ENCODE measurements at places on chromosomes 11 and 22.

DNA sequence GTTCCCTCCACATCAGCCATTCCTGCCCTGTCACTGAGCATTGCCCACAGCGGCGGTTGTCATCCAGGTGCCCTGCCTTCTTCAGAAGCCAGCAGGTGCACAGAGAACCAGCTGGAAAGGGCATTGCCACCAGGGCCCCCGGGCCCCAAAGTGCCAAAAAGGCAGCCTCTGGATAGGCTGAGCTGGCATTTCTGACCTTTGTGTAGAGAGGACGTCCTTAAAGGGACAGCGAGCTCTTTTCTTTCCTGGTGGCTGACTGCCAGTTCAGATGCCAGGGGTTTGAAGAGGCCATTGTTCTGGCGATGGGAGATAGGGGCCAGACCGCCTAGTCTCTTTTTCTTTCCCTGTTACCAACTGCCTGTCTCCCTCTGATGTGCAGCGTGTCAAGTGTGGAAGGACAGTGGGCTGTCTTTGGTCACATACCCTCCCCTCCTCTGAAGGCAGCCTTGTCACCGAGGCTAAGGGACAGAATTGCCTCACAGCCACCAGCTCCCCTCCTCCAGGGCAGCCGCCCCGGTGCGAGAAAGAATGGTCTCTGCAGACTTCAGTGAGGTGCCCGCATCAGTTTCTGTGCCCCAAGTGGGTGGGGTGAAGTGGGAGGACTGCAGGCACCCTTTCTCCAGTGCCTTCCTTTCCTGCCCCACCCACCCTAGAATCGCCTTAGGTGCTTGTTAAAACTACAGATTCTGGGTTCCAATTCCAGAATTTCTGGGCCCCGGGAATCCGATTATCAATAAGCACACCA lies 109.6 kb downstream of the SCN3B start:
- DNase-seq = no peak

GRCh38 chr11:64028398-64029115 lies 7.2 kb upstream of the FLRT1 start:
- peak; percentile 94 for DNase-seq

GRCh38 chr11:31619980-31620379 lies 110.4 kb downstream of the ELP4 start:
- DNase-seq = no peak

DNA sequence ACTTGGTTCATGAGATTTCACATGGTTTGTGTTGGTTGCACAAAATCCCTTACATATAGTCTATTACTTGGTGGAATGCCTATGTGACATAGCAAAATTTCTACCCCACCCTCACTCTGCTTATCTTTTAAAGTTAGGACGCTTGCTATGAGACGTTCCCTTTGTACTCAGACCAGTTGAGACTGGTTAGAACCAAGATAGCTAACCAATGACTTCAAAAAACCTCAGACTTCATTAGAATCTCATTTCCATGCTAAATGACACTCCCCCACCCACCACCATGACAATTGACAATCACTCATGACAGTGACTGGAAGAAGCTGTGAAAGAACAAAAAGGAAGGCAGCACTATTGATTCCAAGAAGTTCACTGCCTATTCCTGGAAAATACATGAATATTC lies 313.6 kb downstream of the ETS1 start:
- no peak for DNase-seq

DNA sequence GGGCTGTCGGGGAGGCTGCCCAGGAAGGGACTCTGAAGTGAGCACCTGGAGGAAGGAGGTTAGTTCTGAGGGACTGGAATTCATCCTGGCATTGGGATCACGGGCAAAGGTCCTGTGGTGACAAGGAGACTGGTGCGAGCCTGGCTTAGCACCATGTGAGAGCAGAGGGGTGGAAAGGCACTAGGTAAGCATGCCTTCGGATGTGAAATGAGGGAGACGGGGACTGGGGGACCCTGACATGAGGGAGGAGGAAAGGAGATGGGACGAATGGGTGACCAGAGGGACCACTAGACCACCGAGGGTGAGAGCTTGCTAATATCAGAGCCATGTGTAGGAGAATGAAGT lies 3.1 kb upstream of the VPREB1 start:
- DNase-seq = no peak

GRCh38 chr11:130151196-130151595 lies 8.4 kb upstream of the ST14 start:
- no peak for DNase-seq

- no peak for DNase-seq
Measured at GRCh38 chr22:29386708-29387107, 1.7 kb downstream of the AP1B1 start.

DNA sequence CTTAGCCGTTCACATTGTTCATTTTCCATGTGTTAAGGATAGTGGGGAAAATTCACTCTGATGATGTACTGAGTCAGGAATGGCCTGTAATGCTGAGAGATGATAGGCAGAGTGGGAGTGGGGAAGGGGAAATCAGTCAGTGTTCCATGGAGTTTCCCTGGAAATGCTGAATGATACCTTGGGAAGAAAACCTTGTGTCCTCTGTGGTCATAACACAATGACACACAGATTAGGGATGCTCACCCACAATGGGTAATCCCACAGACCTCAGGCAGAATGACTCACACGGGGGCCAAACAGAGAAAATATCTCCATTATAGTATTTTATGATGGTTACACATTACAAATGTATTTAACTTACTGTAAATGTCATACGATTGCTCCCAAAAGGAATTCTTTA lies 118.0 kb downstream of the SNX19 start:
- DNase-seq = no peak

- DNase-seq = no peak
Measured at GRCh38 chr11:44266056-44266780, 43.7 kb downstream of the ALX4 start.

DNA sequence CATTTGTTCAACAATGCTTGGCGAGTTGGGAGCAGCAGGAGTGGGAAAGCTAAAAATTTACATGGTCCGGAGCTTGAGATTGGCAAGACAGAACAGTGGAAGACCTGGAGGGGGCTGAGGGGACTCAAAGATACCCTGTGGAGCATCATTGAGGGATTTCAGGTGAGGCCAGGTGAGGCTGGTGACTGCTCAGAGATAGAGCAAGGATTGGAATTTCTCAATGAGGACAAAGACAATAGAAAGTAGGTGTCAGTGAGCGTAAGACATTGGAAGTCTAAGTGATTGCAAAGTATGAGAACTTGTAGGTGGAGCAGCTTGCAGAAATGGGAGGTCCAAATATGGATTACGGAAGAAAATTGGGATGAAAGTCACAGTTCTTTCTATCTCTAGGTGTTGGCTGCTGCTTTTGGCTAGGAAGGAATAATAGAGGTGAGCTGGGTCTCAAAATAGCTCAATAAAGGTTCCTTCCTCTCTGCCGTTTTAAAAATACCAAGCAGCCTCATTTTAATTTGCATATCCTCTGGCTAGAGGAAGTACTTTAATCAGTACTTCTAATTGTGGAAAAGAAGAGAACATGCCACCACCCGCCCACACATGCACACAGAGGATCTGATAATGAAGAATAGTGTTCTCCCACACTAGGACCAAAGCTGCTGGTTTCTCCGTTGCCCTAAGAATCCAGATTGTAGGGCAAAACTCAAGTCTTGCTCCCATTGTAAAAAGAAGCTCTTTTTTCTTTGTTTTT lies 41.8 kb upstream of the SORL1-AS1 start:
- no peak for DNase-seq

DNA sequence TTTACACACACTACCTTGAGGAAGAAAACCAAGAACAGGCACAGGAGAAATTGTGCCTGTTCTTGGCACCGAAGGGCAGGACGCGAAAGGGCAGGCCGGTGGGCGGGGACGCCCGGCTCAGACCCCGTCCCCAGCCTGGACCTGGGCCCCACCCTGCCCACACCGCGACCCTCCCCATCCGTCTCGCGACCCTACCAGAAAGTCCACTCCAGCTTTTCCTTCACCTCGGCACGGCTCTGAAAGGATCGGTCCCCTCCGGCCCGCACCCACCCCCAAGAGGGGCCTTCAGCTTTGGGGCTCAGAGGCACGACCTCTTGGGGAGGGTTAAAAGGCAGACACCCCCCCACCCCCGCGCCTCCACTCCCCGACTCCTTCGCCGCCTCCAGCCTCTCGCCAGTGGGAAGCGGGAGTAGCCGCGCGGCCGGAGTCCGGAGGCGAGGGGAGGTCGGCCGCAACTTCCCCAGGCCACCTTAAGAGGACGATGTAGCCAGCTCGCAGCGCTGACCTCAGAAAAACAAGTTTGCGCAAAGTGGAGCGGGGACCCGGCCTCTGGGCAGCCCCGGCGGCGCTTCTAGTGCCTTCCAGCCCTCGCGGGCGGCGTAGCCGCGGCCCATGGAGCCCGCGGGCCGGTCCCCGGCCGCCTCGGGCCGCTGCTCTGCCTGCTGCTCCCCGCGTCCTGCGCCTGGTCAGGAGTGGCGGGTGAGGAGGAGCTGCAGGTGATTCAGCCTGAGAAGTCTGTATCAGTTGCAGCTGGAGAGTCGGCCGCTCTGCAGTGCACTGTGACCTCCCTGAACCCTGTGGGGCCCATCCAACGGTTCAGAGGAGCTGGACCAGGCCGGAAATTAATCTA lies 4.4 kb downstream of the SEC14L6 start:
- DNase-seq = peak; percentile 70

DNA sequence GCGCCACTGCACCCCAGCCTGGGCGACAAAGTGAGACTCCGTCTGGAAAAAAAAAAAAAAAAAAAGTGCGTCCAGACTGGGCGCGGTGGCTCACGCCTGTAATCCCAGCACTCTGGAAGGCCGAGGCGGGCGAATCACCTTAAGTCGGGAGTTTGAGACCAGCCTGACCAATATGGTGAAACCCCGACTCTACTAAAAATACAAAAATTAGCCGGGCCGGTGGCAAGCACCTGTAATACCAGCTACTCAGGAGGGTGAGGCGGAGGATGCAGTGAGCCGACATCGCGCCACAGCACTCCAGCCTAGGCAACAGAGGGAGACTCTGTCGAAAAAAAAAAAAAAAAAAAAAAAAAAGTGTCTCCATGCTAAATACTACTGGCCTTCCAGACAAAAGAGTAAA lies 1.3 kb downstream of the USP28 start:
- DNase-seq = no peak

- DNase-seq = no peak
Measured at GRCh38 chr11:70398834-70399680, 728 bp downstream of the CTTN start.

- DNase-seq = no peak
Measured at GRCh38 chr11:1916132-1916985, 3.1 kb upstream of the TNNT3 start.

DNA sequence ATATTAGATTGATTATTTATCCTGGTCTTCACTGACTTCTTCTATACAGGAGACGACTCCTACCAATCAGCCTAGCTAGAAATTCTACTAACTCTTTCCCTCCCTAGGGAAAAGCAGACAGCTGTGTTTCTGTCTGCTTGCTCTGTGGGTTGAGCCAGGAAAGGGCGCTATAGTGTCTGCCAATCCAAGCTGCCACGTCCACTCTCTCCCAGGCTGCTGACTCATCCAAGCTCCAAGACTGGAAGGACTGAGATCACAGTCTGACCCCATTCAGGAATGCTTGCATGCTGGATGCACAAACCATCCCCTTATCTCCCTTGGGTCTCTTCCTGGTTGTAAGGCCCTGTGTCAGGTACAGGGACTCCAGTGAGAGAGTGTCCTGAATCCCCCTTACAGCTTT lies 955.6 kb downstream of the OPCML start:
- DNase-seq = no peak

DNA sequence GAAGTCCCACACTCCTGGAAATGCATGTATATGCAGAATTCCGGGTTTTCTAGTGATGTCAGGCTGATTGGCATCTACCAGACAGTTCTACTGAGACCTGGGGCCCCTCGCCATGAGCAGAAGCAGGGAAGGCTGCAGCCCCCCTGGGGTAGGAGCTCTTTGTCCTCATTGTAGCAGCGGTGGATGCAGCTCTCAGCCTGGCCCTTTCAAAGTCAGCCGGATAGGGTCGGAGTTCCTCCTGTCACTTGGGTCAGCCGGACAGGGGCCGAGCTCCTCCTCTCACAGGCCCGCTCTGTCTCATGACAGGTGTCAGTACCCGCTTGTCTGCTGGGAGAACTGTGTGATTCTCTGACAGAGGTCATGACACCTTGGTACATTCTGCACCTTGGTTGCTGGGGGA lies 30.0 kb downstream of the MRGPRD start:
- DNase-seq = peak; percentile 42

DNA sequence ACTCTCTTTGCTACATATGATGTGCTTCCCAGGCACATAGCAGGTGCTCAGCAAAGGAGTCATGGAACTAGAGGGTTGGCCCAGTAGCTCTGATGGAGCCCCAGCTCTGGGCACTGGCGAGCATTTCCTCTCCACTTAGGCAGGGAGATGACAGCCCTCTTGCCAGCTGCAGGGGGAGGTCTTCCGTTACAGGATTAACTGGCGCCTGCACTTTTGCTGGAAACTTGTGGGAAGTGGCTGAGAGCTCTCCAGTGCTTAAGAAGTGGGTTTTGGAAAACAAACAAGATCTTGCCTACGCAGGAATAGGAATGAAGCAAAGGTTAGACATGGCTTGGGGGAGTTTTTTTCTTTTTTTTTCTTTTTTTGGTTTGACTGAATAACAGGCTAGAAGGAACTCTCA lies 75.5 kb downstream of the MICAL2 start:
- peak; percentile 60 for DNase-seq

- peak; percentile 19 for DNase-seq
Measured at GRCh38 chr11:105705786-105706530, 96.1 kb downstream of the GRIA4 start.

GRCh38 chr22:28942801-28943500 lies 59.6 kb downstream of the ZNRF3 start:
- DNase-seq = peak; percentile 68

- peak; percentile 31 for DNase-seq
Measured at GRCh38 chr11:43830928-43831440, 49.6 kb upstream of the ALKBH3 start.

DNA sequence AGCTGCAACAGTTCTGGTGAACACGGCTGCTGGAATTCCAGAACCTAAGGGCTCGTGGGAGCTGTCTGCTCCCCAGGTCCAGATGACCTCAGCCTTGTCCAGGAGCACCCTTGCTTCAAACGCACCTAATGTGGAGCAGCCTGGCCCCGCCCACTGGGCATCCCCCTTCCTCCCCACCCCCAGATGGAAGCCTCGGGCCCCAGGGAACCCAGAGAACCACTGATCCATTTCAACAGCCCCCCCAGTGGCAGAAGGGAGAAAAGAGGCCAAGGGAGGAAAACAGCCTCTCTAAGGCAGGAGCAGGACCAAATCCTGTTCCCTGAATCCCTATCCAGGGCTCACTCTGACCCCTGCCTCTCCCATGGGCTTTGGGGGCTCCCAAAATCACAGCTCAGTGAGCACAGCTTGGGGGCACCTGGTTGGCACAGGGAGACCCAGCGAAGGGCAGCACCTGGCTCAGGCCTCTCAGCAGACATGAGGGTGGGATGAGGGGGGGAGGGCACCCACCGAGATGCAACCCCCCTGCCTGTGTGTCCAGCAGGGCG lies 1.2 kb downstream of the CYTH4 start:
- no peak for DNase-seq

GRCh38 chr11:46277313-46277621 lies 195 bp upstream of the CREB3L1 start:
- peak; percentile 89 for DNase-seq

GRCh38 chr22:46079093-46079860 lies 71.0 kb upstream of the PPARA start:
- DNase-seq = no peak

DNA sequence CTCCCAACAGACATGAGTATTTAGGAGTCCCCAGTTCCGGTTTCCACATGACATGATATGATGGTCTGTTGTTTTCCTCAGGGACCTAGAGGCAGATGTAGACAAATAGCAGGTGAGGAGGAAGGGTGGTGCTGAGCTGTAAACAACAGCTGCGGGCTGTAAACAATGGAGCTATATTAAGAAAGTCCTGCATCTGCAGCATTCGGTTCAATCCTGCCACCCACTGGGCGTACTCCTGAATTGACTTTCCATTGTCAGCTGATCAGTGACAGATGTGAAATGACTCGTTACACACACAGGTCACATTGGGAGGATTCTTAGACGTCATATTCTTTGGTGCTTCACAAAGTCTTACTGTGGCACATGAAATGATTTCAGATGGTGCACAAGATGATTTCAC lies 26.8 kb upstream of the RAG1 start:
- DNase-seq = peak; percentile 24

All from eye (tissue), 1 donor.